Left cardiac atrium (tissue), 4 donors: ENCODE measurements at places on chromosomes 7 and 10.

- no peak for DNase-seq
These were observed 266.9 kb downstream of the RPS24 start for GRCh38 chr10:78300526-78300925.

DNA sequence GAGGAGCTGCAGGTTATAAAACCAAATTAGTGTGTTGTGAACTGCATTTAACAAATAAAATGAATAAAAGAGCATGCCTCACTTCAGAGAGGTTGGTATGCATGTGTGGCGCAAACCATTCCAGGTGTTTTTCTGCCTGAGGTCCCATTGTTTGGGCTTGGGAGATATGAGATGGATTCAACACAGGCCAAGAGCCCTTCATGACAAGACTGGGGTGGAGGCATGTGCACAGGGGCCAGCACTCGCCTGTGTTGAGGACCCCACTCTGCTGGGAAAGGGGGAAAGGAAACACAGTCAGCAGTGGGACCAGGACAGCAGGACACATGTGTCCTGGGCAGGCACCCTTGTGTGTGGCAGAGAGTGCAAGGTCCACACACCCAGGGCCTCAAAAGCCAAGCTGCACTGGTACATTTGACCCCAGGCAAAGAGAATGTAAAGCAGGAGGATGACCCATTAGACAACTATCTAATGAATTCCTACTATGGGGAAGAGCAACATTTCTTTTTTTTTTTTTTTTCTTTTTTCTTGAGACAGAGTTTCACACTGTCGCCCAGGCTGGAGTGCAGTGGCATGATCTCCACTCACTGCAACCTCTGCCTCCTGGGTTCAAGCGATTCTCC, 9.2 kb upstream of the SLC18A3 start:
- no peak for DNase-seq

- no peak for DNase-seq
These were observed 71.4 kb downstream of the ELMO1 start for GRCh38 chr7:37377231-37377630.

DNA sequence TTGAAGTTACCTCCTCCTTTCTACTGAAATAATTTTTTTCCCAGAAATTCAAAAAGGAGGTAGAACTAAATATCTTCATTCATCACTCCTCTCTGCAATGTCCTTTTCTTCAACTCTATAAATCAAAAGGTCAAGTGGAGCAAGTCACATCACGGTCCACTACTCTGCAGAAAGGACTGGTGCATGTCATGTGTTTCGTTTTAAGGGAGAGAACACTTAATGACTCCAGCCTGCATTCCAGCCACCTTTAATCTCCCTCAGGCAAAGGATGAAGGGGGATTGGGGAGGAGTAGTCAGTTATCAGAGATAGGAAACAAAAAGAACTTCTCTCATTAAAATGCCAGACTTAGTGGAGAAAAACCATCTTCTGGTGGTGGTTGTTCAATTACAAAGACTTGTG, 78.9 kb downstream of the ANK3 start:
- no peak for DNase-seq

DNA sequence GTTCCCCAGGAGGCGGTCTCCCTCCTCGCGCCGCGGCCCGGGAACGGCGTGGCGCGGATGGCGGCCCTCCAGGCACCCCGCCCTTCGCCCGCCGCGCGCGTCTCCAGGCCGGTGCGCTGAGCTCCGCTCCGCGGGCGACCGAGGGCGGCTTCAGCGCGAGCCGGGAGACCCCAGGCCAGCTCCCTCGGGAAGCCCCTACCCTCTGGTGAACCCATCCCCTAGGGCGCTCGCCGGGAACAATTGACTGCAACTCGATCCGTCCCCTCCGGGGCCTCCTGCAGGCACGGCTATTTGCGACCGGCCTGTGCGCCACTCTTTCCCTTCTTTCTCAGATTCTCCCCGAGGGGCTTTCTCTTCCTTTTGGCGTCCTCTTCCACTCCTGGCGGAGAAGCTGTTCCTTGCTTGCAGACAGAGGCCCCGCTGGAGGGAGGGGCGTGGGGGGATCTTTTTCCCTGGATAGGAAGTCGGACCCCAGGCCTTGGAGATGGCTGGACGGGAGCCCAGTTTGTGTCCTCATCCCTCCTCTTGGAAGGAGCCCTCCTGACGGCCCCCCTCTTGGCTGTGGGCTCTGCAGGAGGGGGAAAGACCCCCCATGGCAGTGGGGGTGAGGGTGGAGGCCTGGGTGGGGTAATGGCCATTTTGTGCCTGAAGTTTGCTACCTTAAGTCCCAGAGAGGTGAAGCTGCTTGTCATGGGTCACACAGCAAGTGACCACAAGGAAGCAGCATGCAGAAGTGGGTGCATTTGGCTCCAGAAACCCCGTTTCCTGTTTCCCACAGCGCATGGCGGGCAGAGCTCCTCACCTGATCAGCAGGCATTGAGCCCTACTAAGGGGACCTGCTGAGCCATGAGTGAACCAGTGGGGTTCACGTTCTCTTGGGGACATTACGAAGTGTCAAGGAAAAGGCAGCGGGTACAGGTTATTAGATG, 171.2 kb upstream of the TNRC18 start:
- no peak for DNase-seq

DNA sequence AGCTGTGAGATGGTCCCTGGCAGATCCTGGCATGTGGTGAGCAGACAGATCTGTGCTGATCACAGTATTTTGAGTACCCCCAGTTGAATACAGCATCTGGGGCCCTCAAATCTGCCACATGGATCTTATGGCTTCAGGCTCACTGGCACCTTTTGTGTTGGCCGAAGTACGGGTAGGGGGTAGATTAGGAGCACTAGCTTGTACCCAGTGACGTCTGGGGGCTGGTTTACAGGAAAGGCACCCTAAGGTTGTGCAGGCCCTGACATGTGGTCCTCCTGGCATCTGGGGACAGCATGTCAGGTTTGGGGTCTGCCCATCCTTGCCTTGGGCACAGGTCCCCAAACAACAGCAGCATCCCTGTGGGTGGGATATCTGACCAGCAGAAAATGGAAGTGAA, 53.2 kb downstream of the SYPL1 start:
- DNase-seq = no peak

- no peak for DNase-seq
These were observed 46.6 kb upstream of the FXYD4 start for GRCh38 chr10:43324876-43325275.

DNA sequence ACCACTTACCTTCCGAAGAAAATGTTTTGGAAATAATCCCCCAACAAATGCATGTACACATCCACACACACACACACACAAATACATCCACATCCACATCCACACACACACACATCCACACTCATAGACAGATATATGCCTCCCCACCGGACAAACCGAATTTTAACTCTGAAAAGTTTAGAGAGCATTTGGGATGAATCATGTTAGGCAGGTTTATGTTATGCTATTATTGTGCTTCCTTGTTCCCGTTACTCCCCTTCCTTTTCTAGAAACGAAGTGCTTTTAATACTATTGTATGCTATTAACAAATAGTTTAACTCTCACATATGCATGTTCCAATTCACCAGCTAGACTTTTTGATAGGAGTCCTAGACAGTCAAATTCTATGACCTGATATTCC, 91.5 kb downstream of the FAS start:
- DNase-seq = no peak

DNA sequence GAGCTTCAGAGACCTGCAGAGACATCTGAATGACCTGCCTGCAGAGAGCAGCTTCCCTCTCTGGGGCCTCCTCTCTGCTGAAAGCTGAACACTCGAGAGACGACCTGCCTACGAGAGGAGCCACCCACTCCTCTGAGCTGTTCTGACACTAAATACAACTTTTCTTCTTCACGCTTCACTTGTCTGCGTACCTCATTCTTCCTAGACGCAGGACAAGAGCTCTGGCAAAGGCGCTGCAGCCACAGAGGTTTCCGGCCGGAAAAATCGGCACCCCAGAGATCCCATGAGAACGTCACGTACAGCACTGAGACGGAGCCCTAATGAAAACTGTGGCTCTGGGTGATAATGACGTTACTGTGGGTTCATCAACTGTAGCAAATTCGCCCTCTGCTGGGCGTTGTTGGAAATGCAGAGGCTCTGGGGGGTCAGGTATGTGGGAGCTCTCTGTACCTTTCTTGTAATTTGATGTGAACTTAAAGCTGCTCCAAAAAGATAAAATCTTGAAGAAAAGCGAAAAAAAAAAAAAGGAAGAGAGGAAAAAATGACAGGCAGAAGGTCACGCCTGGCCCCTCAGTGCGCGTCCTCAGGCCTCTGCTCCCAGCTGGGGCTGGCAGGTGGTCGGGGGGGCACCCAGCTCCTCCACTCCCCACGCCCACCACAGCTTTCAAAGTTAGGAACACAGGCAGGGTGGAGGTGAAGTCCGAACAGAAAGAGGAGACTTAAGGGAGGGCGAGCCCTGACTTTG, 120.7 kb downstream of the DYNC2I1 start:
- DNase-seq = peak; percentile 82

- DNase-seq = no peak
These were observed 19.8 kb downstream of the PARD3 start for GRCh38 chr10:34795334-34795733.

DNA sequence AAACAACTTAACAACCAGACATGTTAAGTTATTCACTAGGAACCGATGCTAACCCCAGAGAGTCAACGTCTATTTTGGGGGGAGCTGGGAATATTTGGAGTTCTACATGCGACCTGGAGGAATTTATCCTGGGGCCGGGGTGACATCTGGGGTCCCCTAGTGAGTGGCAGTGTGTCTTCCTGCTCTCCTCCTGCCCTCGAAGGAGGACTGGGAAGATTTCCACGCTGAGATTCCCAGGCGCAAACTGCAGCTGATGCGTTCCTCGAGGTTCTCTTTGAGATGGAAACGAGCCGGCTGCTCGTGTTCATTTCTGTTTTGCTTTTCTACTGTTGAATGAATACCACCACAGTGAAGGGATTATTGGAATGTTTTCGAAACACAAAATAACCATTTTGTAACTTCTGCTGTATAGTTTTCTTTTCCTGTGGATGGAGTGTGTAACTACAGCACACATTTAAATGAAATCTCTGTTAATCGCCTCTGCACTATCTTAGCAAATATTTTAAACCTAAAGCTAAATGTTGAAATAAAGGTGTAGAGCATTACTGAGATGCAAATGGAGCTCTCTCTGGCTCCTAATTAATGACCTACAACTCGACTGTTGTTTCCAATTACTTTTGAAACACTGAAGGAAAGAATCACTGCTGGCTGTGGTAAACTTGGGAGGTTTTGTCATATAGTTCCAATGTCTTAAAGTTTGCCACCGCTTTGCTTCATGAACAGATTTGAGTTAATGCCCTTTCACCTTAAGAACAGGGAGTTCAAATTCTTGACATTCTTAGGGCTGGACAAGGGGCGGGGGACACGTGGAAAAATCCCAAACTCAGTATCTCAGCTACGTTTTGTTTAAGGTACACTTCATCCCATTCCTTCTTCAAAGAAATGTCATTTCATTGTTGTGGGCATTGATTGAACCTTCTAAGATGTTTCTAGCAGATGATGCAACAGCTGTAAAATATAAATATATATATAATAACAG, 21.1 kb downstream of the GATA3 start:
- DNase-seq = no peak

- no peak for DNase-seq
These were observed 19.7 kb downstream of the FAM53B start for GRCh38 chr10:124724279-124725027.

GRCh38 chr10:121616291-121616690, 18.0 kb upstream of the FGFR2 start:
- no peak for DNase-seq

- DNase-seq = no peak
These were observed 19.8 kb upstream of the ST7 start for GRCh38 chr7:116933465-116933864.

- DNase-seq = no peak
These were observed 15.8 kb downstream of the DPY19L1 start for GRCh38 chr7:35021445-35021844.

DNA sequence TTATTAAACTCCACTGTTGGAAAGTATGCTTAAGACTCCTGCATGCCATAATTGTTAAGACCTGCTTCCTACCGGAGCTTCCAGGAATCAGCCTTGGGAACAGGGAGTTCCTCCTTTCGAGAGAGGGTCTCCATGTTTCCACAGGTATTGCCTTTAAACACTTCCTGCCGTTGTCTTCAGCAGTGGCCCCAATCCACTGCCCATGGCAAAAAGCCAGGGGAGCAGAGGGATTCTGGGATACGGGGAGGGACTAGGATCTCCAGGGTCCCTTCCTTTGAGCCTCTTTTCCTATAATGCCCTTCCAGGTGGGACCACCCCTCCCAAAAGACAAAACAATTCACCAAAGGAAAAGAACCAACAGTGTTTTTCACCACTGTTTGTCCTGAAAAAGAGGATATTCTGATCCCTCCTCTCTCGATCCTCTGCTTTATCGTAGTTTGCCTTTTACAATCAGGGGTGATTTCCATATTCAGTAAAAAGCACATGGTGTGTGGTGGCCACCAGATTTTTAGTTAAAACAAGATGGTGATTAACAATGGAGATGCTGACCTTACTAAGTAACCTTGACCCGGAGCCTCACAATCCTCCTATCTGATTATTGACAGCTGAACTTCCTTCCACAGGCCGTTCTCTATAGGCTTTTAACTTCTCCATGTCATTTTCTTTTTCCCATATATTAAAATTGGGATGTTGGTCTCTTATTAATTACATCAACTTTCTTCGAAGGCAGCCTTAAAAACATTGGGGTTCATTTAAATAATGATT, 36.0 kb downstream of the LRRC72 start:
- no peak for DNase-seq

DNA sequence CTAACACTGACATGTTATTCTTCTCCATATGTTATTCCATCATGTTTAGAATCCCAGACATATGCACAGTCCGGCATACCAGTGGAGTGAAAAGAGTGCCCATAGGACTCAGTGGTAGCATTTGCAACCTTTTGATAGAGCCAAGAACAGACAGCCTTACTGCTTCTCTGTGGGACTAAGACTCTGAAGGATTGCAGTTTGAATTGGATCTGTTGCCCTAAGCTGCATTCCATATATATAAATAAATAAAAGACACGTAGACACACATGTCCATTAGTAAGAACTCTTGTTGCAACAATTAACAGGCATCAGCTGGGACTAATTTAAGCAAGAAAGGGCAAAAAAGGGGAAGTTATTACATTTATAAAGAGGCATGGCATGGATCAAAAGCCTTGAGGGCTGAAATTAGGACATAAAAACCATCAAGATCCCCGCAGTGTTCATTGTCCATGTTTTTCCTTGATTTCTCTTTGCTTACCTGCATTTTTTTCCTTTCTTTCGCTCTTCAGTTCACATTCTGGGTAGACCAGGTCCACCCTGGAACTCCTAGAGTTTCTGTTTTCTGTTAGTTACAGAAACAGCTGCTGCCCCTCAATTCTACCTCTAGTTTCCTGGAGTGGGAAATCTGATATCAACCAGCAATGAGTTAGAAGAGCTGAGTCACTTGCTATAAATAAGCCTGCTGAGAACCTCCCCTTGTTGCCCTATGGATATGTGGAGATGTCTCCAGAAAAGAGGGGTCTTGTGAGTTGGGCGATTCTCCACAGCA, 132.4 kb downstream of the SORCS1 start:
- no peak for DNase-seq
